CD4-positive, alpha-beta T cell treated with Interleukin-15 for 1 hour (primary cell): ENCODE measurements at places on chromosomes 3 and 15.

GRCh38 chr3:96334779-96335178 is 479.6 kb upstream of the EPHA6 start:
- no peak for DNase-seq

DNA sequence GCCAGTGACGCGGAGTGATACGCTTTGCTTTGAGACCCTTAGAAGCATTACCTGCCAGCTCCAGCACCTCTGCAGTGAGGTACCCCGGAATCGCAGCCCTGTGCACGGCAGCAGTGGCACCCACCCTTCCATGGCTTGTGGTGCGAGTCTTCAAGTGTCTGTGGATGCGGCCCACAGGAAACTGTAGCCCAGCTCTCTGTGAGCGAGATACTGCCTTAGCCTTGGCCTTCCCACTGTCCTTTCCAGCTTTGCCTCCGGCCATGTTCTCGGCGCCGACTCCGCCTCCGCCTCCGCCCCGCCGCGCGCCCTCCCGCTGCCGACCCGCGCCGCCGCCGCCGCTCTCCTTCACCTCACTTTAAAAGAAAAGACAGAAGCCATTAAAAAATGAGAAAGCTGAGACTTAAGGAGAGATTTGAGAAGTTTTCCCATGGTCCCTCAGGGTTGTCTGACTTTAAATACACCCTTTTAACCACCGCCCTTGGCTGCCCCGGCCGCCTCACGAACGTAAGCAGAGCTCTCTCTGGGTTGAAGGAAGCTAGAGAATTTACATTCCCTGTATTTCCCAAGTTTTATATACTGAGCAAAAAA is 78.5 kb upstream of the FAM174B start:
- no peak for DNase-seq

- DNase-seq: no peak
Observed at GRCh38 chr15:68641376-68641775, 62.6 kb downstream of the CORO2B start.

- no peak for DNase-seq
Observed at GRCh38 chr3:187626581-187626980, 43.6 kb downstream of the SST start.

- DNase-seq: no peak
Observed at GRCh38 chr3:195054311-195054710, 216.6 kb downstream of the XXYLT1 start.

- DNase-seq: no peak
Observed at GRCh38 chr3:64728428-64728827, 40.6 kb upstream of the ADAMTS9 start.

DNA sequence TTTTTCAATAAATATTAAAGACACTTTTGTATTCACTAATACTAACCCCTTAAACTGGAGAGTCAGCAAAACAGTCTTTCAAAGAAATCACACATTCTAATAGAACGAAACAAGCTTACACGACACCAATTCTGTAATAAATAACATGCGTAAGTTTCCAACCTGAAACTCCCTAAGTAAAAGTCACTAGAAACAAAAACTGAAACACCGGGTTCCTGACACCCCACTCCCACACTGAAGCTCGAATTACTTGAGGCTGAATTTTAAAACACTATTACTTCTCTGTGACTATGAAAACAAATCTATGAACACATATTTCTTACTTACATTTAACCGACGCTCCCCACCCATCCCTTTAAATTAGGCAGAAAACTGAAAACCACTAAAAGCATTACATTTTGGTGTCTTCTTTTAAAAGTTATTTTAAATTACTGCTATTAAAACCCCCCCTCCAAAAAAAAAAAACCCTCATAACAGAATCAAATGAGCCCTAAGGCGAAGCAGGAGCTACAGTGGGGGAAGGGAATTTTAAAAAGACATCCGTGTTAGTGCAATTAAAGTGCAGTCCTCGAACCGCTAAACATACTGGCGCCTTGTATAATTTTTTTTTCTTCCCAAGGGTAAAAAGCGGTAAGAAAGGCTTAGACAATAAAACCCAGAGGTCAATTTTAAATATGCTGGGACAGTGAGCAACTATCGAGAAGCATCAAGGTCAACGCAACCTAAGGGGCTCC is 878 bp downstream of the SPPL2A start:
- DNase-seq: no peak

DNA sequence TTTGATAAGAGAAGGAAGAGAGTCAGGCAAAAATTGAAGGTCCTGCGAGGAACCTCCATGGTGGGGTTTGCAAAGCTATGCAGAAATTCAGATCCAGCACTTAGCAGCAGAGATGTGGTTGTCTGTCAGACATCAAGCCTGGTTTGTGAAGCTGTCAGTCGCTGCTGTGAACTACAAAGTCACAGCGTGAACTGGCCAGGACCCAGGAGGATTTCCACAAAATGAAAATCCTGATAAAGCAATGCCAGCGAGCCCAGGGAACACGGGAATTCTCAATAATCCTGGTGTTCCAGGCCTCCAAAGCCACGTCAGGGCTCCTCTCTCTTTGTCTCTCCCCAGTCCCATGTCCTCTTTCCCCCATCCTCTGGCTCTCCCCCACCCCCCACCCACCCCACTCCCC is 296.9 kb upstream of the GADL1 start:
- no peak for DNase-seq

GRCh38 chr15:54803134-54803808 is 393.5 kb downstream of the RSL24D1 start:
- DNase-seq: no peak

DNA sequence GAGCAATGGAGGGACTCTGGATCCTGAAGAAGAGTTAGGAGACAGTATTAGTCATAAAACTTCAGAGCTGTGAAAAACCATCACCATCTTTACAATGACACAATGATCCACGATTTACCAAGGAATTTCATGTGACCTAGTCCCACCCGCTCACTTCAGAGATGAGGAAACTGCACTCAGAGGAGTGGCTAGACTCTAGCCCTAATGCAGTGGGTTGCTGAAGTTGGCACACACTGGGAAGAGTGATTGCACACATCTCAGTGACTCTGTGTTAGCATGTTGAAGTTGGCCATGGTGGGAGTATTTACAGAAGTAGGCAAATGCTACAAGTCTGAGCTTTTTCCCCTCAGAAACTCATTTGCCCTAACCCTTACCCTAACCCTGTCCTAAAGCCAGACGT is 35.2 kb upstream of the SPATA12 start:
- DNase-seq: no peak

DNA sequence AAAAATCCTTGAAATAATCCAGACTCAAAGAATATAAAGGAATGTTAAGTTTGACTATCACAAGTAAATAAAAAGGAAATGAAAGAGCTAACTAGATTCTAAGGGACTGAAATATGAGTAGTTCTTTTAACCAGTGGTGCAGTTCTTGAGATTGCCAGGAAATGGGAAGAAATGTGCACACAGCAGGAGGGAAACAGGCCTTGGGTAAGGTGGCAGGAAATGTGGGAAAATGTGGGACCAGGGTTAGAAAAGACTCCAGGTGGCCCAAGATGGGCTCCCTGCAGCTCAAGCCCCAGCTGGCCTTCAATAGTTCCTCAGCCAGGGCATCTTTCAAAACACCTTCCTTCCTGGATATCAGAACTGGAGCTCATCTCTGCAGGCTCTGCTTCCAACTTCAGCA is 181.3 kb downstream of the ISL2 start:
- no peak for DNase-seq

DNA sequence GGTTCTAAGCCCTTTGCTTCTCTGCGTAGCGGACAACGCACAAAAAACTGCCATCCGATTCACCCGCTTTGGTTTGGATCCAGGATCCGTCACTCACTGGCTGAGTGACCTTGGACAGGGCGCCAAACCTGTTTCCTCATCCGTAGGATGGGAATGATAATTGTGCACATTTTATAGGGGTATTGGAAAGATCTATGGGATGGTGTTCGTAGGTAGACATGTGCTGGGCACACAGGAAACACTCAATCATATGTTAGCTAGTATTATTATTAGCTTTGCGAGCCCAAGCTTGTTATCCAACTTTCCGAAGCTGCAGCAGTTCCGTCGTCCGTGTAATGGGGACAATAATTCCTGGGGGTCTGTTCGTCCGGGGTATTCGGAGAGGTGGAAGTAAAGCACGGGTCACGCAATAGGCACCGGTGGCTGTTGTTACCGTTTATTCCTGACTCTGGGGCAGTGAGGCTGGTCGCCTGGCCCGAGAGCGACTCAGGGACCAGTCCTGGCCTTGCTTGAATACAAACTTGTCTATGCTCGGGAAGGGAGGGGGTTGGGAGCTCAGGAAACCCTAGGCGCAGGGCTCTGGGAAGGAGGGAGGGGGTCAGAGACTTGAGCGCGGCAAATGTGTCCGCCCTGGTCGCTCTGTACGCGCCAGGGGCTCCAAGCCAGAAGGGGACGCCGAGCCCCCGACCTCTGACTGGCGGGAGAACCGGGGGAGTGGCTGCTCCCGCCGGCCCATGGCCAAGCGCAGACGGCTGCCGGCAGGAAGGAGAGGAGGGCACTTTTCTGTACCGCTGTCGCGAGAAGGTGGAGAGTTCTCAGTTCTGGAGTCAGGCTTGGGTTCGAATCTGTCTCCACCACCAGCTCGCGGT is 1.3 kb downstream of the SPSB4 start:
- no peak for DNase-seq

- no peak for DNase-seq
Observed at GRCh38 chr3:56885453-56885852, 83.7 kb upstream of the ARHGEF3 start.

GRCh38 chr15:70140543-70141375 is 43.0 kb upstream of the TLE3 start:
- DNase-seq: peak; percentile 79

- no peak for DNase-seq
Observed at GRCh38 chr3:55605443-55606236, 118.5 kb upstream of the WNT5A start.

DNA sequence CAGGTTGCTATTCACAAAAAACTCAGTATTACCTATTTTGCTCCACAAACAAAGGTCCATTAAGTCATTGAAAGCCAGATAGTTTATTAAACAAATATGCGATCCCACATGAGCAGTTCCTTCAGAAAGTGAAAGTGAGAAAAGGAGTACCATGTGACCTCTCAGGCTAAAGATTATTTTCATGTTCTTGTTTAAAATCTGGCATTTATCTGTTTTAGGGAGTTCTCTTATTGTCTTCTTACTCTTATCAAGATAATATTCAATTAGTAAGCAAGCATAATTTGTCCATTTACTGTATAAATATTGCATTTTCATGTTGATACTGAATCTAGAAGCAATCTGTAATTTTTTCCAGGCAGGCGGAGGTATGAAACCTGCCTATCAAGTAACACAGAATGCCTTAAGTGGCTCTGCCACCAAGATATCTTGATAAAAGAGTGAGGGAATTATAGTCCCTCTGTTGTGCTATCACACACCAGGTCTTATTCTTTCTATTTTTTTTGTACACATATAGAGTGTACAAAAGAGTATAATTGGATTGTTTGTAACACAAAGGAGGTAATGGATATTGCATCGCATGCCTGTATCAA is 20.1 kb upstream of the PLSCR5 start:
- no peak for DNase-seq

GRCh38 chr3:42654331-42655201 is 1.1 kb downstream of the ZBTB47 start:
- DNase-seq: no peak

DNA sequence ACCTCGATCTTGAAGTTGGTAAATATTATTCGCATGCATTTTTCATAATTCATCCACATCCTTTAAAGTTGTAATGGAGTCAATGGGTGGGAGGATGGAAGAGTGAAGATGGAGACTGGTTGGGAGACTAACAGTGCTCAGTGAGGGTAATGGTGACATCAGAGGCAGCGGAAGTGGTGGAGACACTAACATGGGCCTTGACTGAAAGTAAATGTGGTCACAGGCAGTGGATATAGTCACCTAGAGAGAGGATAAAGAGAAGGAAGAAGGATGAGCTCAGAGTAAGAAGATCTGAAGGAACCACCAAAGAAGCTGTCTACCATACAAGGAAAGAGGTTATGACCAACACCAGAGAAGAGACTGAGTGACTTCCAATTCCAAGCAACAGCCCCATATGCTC is 281.6 kb upstream of the STT3B start:
- DNase-seq: no peak

GRCh38 chr3:194166682-194167479 is 30.9 kb downstream of the HES1 start:
- no peak for DNase-seq

GRCh38 chr3:49641921-49642707 is 32.0 kb upstream of the APEH start:
- DNase-seq: no peak

DNA sequence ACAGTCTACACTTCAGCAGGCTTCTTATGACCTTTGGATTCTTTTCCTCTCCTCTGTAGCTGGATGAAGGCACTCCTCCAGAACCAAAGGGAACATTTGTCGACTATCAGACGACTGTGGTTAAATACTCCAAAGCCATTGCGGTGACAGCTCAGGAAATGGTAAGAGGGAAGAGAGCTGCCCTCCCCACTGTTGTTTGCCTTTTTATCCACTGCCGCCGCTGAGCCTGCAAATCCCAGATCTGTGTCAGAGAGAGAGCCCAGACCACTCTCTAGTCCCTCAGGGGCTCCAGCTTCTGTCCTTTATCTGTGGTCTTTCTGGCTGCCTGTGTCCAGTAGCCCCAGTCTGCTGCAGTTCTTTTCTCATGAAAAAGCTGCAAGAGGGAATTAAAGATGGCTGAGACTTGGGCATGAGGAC is 261.5 kb upstream of the TPM1 start:
- no peak for DNase-seq

DNA sequence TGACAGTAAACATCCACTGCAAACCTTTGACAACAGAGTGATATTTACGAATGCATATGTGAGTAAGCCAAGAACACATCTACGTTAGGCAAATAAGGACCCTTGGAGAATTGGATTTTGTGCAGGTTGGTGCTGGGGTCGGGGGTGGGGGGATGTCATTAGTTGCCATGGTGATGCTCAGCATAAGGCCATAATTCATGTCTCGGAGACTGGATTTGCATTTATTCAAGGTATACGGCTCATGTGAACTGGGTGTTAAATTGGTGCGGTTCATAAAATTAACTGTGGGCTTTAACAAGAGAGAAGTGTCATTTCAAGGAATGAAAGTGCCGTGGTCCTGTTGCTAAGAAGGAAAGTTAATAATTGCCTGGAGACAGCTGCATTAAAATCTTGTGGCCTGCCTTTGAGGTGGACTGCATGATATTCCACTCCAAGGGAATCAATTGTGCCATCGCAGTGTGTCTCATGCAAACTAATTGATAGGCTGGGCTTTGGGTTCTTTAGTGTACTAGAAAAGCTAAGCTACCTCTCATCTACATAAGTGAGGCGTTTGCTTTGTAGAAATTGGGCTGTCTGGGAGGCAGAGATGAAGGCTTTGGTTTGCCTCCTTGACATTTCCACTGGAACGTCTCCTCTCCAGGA is 228.9 kb upstream of the FEZF2 start:
- DNase-seq: no peak
